HFF-Myc (cell line): ENCODE measurements at places on chromosomes 11 and 22.

DNA sequence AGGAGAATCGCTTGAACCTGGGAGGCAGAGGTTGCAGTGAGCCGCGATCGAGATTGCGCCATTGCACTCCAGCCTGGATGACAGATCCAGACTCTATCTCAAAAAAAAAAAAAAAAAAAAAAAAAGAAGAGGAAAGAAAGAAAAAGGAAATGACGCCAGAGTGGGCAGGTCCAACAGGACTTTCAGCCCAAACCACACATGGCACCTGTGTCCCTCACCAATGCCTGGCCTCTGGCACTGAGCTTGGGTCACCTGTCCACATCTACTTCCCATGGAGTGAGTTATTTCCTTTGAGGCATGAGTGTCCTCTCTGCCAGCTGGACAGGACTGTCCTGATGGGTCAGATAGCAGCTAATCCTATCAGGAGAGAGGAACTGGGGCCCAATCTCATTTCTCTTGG, 15.2 kb upstream of the GCAT start:
- no peak for DNase-seq

DNA sequence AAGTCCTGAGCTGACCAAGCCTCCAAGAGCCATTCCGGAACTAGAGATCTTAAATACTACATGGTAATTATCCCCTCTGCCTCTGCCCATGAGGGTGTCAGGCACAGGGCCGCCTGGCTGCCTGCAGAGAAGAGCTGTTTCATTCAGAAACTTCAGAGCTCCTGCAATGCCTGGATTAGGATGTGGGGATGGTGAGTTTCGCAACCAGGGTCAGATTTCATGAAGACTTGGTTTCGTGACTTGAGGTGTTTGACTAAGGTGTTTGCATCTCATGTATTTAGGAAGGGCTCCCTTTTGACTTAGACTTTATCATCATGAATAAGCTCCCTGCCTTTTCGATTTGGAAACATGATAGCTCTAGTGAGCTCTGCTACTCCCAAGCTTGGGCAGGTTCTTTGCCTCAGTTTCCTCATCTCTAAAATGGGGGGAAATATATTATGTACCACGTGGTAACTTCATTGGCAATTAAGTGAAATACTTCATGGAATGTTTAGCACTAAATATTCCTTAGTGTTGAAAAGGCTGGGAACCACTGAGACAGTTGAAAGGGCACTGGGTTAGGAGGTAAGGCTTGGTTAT, 9.1 kb downstream of the TIMP3 start:
- DNase-seq: no peak

DNA sequence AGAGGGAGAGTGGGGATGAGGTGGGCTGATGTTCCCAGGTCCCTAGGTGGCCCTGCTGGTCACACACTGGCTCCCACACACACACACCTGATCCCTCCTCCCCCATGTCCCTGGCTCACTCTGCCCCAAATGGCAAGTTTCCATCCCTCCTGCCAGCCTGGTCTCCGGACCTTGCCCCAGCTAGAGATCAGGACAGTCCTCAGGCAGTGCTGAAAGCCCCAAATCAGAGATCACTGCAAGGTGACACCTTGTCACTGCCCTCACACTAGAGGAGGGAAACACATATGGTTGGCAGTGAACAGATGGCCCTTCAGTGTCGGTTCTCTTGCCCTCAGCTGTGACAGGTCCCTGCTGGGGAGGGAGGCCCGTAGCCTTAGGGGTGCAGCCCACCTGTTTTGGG, 7.6 kb downstream of the TMPRSS5 start:
- no peak for DNase-seq

- no peak for DNase-seq
Observed at GRCh38 chr22:46240907-46241306, 9.2 kb downstream of the CDPF1 start.

DNA sequence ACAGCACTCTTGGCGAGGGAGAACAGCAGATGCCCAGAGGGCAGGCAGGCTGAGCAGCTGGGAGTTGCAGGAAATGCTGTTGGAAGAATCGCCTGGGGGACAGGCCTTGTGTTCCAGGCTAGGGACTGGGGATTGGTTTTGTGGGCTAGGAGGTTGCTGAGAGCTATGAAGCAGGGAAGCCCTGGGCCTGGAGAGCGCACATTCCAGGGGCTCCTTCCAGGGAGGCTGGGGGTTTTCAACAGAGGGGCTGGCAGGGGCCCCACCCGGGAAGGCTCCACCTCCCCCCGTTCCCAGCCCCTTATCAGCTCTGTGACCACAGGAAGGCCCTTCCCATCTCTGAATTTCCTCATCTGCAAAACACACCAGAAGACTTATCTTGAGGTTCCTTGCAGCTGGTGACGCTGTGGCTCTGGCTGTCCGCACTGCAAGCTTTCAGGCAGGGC, 21.7 kb downstream of the WNT11 start:
- no peak for DNase-seq

DNA sequence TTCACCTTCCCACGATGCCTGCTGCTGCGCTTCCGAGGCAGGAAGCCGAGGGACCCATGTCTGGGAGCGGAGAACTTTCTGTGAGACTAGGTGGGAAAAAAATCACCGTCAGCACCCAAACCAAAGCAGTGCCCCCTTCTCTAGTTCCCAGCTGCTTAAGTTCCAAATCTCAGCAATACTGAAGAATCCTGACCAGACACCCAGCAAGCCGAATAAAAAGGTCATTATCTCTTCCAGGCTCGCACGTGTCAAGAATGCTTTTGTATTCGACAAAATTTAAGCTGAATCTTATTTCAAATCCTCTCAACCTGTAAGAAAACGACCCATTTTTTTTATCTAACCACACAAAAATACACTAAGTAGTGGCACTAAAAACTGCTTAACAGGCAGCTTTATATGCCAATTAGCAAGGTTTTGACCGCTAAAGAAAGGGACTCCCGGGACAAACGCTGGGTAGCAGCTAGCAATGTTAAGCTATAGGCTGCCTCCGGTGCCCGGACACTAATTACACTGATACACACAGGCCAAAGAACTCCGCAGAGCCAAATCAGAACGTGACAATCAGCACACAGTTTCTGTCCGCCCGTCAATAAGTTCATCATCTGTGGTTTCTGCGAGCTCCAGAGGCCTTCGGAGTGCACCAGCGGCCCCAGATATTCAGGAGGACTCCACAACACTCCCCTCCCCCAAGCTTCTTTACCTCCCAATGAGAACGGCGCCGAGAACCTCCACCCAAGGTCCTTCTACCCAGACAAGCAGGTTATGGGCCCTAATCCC, 728 bp downstream of the RPL3 start:
- DNase-seq: no peak

DNA sequence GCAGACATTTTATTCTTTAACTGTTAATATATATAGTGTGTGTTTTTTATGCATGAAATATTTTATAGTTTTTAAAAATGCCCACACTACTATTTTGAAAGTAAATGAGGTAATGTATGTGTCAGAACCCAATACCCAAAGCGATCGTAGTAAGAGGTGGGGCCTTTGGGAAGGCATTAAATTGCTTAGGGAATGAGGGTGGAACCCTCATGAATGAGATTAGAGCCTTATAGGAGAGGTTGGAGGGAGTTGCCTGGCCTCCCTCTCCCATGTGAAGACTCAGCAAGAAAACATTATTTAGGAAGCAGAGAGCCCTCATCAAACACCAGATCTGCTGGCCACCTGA, 11.1 kb downstream of the KLHL35 start:
- no peak for DNase-seq

DNA sequence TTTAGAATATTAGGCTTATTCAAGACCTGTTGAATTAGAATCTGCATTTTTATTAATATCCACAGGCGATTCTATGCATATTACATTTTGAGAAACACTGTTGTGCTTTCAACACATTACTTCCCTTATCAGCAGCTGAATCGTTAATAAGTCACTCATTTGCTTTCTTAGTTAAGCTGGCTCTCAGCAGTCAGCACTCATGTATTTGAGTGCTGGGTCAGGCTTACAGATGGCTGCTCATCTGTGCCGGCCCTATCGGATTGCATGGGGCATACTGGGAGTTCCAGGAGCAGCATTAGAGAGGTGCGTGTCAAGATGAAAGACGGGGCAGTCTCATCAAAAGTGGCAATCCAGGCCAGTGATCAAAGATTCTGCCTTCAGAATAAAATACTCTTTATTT, 10.8 kb upstream of the OR51L1 start:
- no peak for DNase-seq

DNA sequence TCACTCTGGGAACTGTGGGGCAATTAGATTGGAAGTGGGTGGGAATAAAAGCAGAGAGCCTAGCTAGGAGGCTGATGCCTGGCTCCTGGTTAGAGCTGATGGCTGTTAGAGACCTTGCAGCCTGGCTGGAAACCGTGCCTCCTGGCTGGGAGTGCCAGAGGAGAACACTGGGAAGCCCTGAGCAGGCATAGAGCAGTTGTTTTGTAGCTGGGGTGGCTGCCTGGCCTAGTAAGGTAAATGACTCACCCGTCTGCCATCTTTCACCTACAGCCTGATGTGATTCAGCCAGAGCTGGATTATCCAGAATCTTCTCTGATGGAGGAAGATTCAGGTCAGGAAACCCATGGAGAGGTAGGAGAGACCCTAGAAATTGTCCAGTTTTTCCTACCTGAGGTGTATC, 6.1 kb downstream of the UQCR10 start:
- no peak for DNase-seq

DNA sequence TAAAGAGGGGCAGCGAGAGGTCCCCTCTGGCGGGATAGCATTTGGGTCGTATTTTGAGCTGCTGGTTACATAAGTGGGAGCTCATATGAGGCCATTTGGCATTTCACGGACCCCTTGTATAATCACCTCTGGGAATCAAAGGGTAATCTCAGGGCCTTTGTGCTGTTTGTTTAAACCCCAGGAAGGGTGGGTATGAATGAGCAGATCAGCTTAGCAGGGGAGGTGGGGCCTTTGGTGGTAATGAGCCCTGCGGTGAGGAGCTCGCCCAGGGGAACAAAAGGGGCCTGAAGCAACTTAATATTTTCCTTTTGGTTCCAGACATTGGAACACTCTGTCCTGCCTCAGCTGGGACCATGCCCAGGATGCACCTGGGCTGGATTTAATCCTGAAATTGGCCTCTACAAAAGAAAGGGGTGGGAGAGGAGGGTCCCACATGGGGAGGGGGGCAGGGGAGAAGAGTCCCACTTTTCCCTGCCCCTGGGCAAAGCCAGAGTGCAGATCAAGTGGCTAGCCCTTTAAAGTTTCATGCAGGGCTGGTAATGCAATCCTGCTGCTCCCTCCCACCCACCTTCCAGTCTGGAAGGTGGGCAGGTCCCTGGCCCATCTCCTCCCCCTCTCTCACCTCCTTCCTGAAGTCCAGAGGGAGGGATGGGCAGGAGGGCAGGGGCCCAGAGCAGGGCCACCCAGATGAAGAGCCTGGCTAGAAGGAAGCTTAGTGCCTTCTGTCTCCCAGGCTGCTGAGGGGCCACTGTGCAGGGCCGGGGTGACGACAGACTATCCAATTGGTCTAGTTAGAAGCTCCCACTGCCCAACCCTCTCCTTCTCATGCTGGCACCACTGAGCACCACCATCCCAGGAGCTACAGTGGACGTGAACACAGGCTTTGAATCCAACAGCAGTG, 10.5 kb downstream of the TSKU start:
- no peak for DNase-seq

DNA sequence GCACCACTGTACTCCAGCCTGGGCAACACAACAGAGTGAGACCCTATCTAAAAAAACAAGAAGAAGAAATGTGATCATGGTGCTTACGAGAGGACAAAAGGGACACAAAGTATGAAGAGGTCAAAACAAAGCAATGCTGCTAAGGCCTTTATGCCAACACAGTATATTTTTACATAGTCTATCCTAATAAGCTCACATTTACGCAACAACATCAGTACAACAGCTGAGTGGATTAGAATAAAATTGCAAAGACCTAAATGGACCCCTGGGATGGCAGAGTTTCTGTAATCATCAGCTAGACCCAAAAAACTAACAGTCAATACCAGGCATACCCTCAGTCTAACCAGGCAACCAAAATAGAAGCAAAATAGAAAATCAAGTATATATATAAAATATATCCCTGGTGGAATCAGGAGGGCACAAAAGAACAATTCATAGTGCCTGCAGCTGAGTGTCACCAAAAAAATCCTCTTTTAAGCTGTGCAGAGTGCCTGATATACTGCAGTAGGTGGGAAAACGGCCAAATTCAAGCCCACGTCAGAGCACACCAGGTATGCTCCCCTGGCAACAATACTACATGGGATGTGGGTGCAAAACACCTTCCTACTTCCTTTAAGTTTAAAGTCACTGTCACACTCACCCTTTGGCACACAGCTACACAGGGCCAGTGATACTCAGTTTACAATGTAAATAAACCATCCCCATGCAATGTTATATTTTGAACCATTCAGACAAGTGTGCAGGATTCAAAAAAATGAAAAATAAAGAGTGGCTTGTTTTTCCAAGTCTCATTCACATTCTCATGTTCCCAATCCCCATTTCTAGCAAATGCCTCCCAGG, 57.8 kb downstream of the RBFOX2 start:
- DNase-seq: no peak

GRCh38 chr11:1879941-1880720, 11.6 kb downstream of the PRR33 start:
- no peak for DNase-seq

DNA sequence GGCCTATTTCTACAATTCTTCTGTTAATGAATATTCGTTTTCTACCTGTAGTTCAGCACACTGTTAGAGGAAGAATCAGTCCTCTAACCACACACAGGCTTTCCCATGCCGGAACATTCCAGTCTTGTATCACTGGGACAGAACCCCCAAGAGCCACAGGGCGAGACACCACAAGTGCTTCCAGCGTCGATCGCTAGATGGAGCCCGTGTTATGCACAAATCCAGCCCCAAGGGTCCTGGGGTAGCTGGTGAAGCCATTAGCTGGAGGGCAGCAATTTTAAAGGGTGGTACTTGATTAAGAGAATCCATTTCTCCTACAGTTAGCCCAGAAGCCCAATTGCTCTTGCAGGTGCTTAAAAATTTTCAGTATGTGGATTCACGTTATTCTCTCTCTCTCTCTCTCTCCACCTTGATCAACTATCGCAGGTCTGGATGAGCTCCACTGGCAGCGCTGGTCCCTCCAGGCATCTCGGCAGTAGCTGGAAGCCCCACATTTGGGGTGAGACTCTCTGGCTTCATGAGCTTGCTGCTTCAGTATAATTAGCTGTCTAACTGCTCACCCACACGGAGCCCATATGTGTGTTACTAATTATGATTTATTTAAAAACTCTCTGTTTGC, 148.2 kb upstream of the SNX19 start:
- peak; percentile 52 for DNase-seq

- DNase-seq: no peak
Observed at GRCh38 chr11:8025123-8025522, 38.0 kb downstream of the EIF3F start.

DNA sequence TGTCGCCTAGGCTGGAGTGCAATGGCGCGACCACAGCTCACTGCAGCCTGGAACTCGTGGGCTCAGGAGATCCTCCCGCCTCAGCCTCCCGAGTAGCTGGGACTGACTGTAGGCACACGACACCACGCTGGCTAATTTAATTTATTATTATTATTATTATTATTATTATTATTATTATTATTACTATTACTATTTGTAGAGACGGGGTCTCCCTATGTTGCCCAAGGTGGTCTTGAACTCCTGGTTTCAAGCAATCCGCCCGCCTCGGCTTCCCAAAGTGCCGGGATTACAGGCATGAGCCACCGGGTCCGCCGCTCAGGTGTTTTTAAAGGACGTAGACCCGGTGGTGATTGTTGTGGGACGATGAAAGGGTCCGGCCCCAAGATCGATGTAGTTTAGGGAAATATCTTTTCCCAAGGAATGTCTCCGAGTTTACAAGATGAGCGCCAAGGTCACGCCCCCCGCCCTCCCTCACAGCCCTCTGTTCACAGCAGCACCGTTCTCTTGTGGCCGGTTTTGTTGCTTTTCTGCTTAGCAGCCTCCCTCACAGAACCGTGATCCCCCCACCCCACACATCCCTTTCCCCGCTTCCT, 728 bp upstream of the POGLUT3 start:
- DNase-seq: no peak

- no peak for DNase-seq
Observed at GRCh38 chr11:85165819-85166218, 461.3 kb downstream of the DLG2 start.
